Activated naive CD8-positive, alpha-beta T cell treated with anti-CD3 and anti-CD28 coated beads, Interleukin-2, amount 10 ng/mL, durations not matched to agents 7 days and 5 days (primary cell): ENCODE measurements at places on chromosomes 12 and 14. TPM values are rescaled to one million over a fixed set of nuclear protein-coding genes. Genes with fewer than 3 reads are reported as not detected.

DNA sequence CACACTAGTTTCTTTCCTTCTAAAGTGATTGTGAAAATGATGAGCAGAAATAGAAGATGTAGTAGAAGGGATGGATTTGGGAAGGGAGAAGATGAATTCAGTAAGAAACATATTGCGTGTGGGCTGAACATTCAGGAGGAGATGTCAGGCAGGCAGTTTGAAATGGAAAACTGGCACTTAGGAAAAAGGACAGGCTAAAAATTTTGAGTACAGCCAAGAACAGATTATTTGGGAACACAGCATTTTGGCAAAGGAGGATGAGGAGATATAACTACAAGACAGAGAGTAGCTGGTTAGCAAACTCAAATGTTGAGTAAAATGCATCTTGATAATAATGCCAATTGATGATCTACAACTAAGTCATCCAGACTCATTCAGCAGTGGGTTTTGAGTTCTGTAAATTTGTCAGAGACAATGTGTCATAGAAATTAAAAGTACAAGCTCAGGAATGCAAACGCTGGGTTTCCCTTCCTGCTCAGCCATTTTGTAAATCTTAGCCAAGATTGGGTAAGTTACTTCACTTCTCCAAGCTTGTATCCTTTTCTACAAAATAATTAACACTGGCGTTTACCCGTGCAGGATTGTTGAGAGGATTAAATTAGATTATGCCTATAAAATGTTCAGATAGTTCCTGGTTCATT, 255.0 kb downstream of the NAV3 start:
- no peak overlapping the region for H3K4me3 ChIP-seq
- no peaks in the 10 kb centered on the region for H3K4me1 ChIP-seq
- DNase-seq = no peak
- no peaks in the 10 kb centered on the region for H3K36me3 ChIP-seq
- no peaks in the 10 kb centered on the region for H3K27me3 ChIP-seq

DNA sequence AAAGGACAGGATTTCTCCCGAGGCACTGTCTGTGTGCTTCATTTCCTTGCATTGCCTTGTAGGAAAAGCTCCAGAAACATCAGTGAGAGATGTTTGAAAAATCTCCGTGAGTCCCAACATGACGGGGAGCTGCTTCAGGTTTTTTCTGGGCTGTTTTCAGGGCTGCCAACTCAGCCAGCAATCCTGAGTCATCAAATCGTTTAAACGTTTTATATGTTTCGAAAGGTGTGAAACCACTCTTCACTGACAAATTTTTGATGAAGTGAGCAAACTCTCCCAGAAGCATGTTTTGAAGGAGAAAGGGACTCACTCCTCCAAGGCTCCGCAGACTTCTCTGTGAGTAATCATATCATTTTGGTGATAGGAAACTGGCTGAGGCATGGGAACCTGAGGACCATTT, 240.5 kb downstream of the TMEM132C start:
- DNase-seq = no peak
- H3K27ac ChIP-seq = no peak overlapping the region
- H3K36me3 ChIP-seq = no peaks in the 10 kb centered on the region
- H3K4me1 ChIP-seq = no peaks in the 10 kb centered on the region
- no peak overlapping the region for H3K4me3 ChIP-seq
- no peaks in the 10 kb centered on the region for H3K27me3 ChIP-seq

- DNase-seq = no peak
- H3K36me3 ChIP-seq = peaks cover 29% of the 10 kb centered on the region
- H3K4me1 ChIP-seq = peaks cover 3% of the 10 kb centered on the region
- no peak overlapping the region for H3K27ac ChIP-seq
Observed at GRCh38 chr14:71665781-71666180, 266.4 kb upstream of the RGS6 start.

- H3K36me3 ChIP-seq = no peaks in the 10 kb centered on the region
- H3K27me3 ChIP-seq = peaks cover 28% of the 10 kb centered on the region
- DNase-seq = no peak
Observed at GRCh38 chr14:67429510-67430205, 17.7 kb upstream of the PLEK2 start.

DNA sequence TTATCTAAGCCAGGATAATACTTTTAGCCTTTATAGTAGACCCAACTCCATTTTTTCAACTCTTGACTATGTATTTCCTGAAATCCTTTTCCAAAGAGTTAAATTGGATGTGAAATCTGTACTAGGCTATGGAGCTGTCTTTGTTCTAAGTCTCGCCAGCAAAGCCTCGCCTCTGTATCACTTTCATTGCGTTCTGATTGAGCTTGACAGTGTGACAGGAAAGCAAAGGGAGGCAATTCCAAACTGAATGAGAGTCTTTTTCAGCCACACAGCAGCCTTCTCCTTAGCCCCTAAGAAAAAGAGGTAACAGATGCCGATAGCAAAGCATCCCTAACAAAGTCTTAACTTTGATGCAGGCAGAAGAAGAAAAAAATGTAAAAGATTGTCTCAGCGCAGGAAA, 154.6 kb upstream of the OTX2 start:
- no peak overlapping the region for H3K4me3 ChIP-seq
- no peak for DNase-seq
- no peaks in the 10 kb centered on the region for H3K4me1 ChIP-seq
- H3K27me3 ChIP-seq = no peaks in the 10 kb centered on the region

- H3K27me3 ChIP-seq = no peaks in the 10 kb centered on the region
- H3K27ac ChIP-seq = no peak overlapping the region
- no peak for DNase-seq
- H3K4me1 ChIP-seq = no peaks in the 10 kb centered on the region
Observed at GRCh38 chr14:84228702-84229101, 1301.2 kb upstream of the FLRT2 start.

DNA sequence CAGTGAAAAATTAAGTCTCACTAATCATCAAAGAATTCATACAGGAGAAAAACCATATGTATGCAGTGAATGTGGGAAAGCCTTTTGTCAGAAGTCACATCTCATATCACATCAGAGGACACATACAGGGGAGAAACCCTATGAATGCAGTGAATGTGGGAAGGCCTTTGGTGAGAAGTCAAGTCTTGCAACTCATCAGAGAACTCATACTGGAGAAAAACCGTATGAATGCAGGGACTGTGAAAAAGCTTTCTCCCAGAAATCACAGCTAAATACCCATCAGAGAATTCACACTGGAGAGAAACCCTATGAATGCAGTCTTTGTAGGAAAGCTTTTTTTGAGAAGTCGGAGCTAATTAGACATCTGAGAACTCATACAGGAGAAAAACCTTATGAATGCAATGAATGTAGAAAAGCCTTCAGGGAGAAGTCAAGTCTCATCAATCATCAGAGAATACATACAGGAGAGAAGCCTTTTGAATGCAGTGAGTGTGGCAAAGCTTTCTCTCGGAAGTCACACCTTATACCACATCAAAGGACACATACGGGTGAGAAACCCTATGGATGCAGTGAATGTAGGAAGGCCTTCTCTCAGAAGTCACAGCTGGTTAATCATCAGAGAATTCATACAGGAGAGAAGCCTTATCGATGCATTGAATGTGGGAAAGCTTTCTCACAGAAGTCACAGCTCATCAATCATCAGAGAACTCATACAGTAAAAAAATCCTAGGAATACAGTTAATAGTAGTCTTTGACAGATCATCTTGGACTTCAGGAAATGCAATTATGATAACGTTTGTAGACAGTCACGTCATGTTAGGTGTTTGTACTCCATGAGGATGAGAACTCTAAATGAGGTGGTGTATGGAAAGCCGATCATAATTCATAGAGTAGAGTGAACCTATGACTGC, 21.1 kb downstream of the ZNF84 start:
- no peak overlapping the region for H3K4me3 ChIP-seq
- H3K36me3 ChIP-seq = peaks cover 50% of the 10 kb centered on the region
- no peaks in the 10 kb centered on the region for H3K4me1 ChIP-seq
- no peaks in the 10 kb centered on the region for H3K27me3 ChIP-seq

DNA sequence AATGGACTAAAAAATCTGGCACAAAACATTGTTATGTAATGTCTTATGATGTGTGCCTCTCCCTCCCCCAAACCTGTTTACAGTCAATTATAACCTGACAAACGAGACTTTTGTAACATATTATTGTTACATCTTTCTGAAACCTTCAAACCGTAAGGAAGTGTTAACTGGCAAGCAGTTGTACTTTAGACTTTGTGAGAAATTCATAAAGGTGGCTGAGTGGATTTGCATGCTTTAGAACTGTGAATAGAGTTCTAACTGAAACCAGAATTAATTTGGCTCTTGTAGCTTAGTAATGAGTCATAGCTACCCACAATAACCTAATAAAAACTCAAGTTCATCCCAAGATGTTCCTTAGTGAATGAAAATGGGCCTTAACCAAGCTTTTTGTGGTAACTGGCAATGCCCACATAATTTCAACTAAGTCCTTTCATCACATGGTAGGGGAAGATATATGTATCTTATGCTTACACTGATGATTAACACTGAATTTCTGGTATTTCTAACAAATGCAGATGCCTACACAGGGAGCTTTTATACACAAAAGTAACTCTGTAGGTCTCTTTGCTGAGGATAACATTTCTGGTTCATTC, 29.7 kb downstream of the RAD9B start:
- H3K27me3 ChIP-seq = no peaks in the 10 kb centered on the region
- H3K36me3 ChIP-seq = peaks cover 40% of the 10 kb centered on the region
- no peak for DNase-seq
- no peak overlapping the region for H3K4me3 ChIP-seq

DNA sequence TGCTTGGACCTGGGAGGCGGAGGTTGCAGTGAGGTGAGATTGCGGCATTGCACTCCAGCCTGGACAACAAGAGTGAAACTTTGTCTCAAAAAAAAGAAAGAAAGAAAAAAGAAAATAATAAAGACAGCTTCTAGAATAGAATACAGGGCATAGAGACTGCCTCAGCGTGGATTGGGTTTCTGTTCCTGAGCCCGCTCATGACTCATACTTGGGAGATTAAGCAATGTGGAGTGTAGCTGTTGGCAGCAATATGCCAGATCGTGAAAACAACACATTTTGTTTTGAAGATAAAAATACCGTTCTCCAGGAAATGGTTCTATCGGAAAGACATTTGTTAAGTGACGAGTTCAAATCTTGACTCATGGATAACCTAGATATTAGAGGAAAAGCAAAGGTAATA, 67.2 kb downstream of the GLT1D1 start:
- H3K36me3 ChIP-seq = no peaks in the 10 kb centered on the region
- H3K4me3 ChIP-seq = no peak overlapping the region
- no peak overlapping the region for H3K27ac ChIP-seq
- DNase-seq = no peak

GRCh38 chr12:50824914-50825313, 17.8 kb upstream of the TMPRSS12 start:
- no peaks in the 10 kb centered on the region for H3K36me3 ChIP-seq
- peaks cover 4% of the 10 kb centered on the region for H3K4me1 ChIP-seq
- no peak for DNase-seq
- no peaks in the 10 kb centered on the region for H3K27me3 ChIP-seq
- no peak overlapping the region for H3K4me3 ChIP-seq

DNA sequence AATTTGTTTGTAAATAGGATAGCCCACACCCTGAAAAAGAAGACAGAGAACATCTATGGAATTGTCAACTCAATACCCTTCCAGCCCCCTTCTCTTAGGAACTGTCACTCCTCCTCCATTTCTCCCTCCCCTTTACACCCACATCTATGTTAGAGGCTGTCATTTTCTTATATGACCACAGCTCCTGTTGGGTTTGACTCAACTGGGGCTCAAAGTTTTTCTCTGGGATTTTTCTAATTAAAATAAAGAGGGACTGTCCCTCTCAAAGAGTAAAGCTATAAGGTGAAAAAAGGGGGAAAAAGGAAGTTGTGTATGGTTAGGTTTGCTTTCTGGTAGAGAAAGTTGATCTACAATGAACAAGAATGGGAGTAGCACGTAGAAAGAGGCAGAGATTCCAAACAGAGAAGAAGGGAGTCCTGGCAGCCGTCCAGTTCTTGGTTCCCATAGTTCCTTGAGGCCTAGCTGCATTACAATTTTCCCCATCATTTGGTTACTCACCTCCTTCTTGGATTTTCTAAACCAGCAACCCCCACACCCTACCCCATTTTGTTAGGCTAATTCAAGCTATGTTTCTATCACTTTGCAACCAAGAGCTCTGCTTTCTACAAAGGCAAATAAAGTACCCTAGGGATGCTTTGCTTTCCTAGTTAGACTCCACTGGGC, 44.3 kb upstream of the STK38L start:
- peaks cover 1% of the 10 kb centered on the region for H3K36me3 ChIP-seq
- no peak overlapping the region for H3K4me3 ChIP-seq
- no peak for DNase-seq

- peak; percentile 57 for DNase-seq
- peak overlapping the region; percentile 96 for H3K4me3 ChIP-seq
- H3K27me3 ChIP-seq = no peaks in the 10 kb centered on the region
- peak overlapping the region; percentile 93 for H3K27ac ChIP-seq
- peaks cover 9% of the 10 kb centered on the region for H3K36me3 ChIP-seq
Observed at GRCh38 chr12:47078733-47079467, 521 bp upstream of the PCED1B start.

DNA sequence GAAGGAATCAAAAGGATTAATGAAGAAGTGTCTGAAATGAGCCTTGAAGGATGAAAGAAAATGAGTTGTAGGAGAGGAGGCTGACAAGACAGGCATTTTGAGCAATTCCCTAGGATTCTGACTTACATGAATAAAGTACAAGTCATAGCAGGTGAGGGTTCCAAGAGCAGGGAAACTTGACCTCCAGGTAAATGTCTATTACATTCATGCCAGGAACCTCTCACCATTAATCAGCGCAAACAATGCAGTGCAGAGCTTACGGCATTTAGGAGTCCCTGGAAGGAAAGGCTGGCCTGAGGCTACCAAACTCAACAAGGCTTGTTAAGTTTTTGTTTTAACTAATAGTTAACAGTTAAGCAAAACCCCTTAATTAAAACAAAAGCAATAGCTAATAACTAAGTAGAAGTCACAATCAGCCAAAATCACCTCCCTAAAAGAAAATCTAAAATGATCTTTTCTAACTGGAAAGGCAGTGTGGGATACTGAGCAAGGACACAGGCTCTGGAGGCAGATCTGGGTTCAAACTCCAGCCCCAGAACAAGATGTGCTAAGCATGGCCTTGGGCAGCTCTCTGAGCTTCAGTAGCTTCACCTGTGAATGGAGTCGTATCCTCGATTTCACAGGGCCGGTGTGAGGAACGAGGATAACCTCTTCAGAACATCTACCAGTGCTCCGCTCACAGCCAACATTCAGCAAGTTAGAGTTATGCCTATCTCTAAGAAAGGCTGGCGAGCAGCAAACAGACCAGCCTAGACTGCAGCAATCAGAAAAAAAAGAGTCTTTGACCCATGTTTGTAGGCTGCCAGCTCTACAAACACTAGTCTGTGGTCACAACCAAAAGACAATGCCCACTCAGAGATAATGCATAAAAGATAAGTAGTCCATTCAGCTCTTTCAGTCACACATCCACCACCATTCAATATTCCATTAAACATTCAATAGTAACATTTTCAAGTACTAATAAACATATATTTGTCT, 16.9 kb downstream of the PPTC7 start:
- no peak overlapping the region for H3K27ac ChIP-seq
- no peaks in the 10 kb centered on the region for H3K27me3 ChIP-seq
- no peak for DNase-seq

- no peak overlapping the region for H3K27ac ChIP-seq
- no peaks in the 10 kb centered on the region for H3K27me3 ChIP-seq
- H3K4me1 ChIP-seq = no peaks in the 10 kb centered on the region
- no peaks in the 10 kb centered on the region for H3K36me3 ChIP-seq
- DNase-seq = no peak
Observed at GRCh38 chr12:70823182-70823976, 97.2 kb downstream of the PTPRR start.

Gene COL2A1
- total RNA-seq = not detected

Gene MAP1LC3B2
- 0.89 TPM for total RNA-seq

Gene RNASE2
- total RNA-seq = not detected

Gene OR6C4
- not detected for total RNA-seq

Gene EGLN3
- 14.4 TPM for total RNA-seq
